ENCODE measurements at places on chromosomes 7 and 10.
A peak's percentile ranks its signal among the peaks of the same experiment; 100 is the strongest.

DNA sequence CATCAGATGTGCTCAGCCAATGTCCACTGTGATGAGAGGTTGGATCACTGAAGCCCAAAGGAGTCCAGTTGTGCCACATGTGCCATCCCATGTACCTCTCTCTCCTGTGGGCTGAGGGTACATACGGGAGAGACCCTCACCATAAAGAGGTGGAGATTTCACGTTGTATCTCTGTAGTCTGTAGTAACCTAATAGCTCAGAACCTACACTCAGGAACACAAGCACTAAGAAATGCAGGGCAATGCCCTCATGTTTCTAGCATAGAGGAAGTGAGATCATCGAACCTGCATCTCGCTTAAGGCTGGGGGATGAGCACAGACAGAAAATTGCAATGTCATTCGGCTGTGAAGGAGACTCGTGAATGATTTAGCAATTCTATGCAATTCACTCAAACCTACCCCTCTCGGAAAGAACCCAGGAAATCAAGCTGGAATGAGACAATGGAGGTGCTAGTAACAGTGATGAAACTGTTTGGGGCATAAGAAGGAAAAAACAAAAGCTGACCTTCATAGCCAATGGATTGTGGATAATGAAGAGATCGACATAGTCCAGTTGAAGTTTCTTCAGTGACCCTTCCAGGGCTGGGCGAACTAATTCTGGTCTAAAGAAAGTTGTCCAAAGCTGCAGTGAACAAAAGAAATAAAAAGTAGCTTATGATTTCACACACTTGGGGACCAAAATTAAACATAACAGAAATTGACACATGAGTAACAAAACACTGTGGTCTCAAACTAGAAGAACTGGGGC lies 80.3 kb upstream of the UCN3 start:
- no peak for DNase-seq

GRCh38 chr10:32929634-32930033 lies 28.4 kb downstream of the ITGB1 start:
- no peak for DNase-seq

GRCh38 chr7:36746347-36746746 lies 22.1 kb upstream of the AOAH start:
- no peak for DNase-seq

DNA sequence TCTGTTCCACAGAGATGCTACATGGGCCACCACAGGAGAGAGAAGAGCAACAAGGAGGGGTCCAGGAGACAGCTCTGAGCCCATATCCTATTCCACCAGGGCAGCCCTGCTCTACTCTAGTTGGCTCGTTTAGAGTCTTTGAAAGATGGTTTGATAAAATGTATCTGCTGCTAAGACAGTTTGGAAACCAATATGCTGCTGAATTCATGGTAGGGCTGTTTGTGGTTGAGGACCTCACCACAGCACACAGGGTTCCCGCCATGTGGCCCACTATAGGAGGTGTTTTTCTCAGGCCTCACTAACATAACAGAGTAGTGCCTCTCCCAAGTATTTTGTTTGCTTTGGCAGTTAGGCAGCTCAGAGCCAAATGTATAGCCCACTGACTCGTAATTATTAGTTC lies 35.8 kb upstream of the ZC3HAV1L start:
- DNase-seq, result no peak

- no peak for DNase-seq
Measured at GRCh38 chr7:7151285-7151684, 31.1 kb upstream of the C1GALT1 start.

- no peak for DNase-seq
Measured at GRCh38 chr7:17618652-17618974, 320.2 kb downstream of the AHR start.

- no peak for DNase-seq
Measured at GRCh38 chr7:33959676-33960075, 54.3 kb downstream of the BMPER start.

GRCh38 chr7:107907790-107908189 lies 16.8 kb downstream of the DLD start:
- DNase-seq, result no peak

- no peak for DNase-seq
Measured at GRCh38 chr10:85043207-85043606, 714.8 kb downstream of the CCSER2 start.

DNA sequence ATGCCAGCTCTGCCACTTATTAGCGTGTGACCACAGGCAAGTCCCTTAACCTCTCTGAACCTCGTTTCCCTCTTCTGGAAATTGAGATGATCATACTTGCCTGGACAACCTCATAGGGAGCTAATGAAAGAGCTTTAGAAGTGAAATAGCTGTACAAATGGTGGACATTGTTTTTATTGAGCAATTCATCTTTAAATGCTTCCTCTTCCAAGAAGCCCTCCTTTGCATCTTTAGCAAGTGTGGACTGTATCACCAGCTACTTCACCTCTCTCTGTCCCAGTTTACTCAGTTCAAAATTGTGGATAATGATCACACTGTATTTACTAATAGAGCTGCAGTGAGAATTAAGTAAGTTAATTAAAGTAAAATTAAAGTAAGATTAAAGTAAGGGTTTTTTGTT lies 61.7 kb downstream of the CDH23 start:
- DNase-seq, result no peak

DNA sequence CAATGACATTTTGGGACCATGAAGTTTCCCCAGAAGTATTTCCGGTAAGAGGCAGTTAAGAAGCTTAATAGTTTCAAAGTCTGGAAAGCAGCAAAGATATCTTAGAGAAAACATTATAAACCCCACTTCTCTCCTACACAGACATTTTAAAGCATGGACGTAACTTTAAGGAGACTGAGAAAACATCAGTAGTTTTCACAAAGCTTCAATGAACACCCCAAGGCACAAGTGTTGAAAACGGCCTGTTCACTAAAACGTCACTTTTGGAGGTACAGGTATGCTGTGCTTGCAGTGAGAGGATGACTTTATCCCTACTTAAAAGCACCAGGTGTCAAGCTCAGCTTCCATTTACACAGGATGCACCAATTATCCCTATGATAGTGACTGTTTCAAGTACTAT lies 25.0 kb downstream of the NCOA4 start:
- no peak for DNase-seq

GRCh38 chr7:12686891-12687717 lies at the start of gene ARL4A:
Gene ARL4A, plus strand, starts transcription at chr7:12687633. Its CDS starts 622 bp downstream, at chr7:12688255.
- peak; percentile 90 for DNase-seq

GRCh38 chr10:32123021-32123420 lies 66.8 kb upstream of the KIF5B start:
- no peak for DNase-seq

GRCh38 chr7:69445541-69445940 lies 152.7 kb upstream of the AUTS2 start:
- no peak for DNase-seq

DNA sequence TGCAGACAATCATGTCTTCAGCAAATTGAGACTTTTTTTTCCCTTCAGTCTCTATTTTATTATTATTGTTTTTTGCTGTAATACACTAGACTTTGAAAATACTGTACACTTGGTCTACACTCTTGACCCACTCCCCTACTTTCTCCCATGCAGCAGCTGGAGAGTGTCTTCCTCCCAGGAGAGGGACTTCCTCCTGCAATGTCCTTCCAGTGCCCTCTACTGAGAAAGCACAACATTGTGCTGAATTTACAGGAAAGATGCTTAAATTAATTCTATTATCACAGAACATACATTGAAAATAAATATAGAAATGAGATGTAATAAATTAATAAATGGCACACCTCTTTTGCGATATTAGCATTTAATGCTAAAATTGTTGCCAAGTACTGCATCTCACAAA lies 411.3 kb downstream of the CCSER2 start:
- no peak for DNase-seq

DNA sequence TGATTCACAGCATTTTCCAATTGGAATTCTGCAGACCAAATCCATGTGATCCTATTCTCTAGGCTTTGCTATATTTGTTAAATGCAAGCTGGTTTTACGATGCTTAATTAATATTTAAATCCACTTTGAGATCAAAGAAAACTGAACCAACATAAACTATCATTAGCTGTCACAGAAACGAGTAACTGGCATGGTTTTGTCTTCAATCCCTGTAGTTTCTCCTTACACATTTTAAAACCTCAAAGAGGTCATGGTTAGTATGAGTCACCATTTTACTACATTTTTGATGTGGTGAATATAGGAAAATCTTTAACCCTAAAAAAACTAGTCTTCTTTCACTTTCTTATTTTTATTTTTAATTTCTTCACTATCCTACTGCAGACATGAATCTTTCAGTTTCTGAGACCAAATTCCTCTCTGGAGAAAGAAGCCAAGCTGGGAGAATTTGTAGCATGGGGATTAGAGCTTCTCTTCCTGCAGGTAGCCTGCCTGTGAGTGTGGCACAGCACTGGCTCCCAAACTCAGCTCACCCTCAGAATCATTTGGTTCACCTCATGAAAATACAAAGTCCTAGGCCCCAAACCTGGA lies 8.7 kb upstream of the LIPM start:
- DNase-seq, result no peak

DNA sequence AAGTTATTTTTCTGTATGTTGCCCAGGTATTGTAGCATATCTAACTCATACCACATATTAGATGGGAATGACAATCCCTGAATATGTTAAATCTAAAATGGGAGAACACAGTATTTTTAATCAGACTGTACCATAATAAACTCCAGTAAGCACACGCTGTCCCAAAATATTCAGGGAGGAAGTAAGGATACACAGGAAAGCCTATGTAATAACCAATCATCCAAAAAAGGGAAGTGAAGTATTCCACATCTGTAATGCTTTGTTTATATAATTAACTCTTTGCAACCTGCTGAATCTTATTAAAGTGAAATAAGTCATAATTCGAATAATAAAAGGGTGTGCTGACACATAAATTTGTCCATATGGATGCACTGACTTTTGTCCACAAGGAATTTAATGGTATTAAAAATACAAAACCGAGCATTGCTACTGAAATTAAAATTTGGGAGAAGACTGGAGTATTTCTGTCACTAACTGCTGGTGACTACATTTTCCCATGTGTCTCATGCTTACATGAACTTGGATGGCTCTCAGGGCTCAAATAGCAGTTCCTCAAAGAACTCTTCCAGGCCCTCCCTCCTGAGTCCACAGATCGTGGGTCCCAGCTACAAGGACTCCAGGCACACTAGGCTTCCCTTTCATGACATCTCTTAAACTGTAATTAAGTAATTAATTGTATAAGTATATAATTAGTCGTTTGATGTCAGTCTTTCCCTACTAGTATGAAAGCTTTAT lies 120.6 kb downstream of the NEBL start:
- no peak for DNase-seq

- no peak for DNase-seq
Measured at GRCh38 chr10:132179551-132180392, 7.0 kb upstream of the DPYSL4 start.

DNA sequence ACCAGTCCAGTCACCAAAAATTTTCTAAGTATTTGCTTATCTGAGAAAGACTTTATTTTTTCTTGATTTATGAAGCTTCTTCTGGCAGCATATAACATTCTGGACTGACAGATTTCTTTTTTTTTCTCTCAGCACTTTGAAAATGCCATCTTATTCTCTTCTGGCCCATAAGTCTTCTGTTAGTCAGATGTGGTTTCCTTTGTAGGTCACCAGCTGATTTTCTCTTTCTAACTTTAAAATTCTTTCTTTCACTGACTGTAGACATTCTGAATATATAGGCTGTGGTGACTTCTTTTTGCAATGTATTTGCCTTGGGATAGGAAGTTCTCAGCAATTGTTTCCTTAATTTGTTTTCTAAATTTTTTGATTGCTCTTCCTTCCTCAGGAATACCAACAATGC lies 172.5 kb downstream of the CCDC7 start:
- DNase-seq, result no peak

Measured in stimulated activated CD4-positive, alpha-beta T cell treated with anti-CD3 and anti-CD28 coated beads, Interleukin-4, amount 100 ng/mL, for 48 hours (primary cell).